ENCODE measurements at places on chromosomes 16 and 17.

DNA sequence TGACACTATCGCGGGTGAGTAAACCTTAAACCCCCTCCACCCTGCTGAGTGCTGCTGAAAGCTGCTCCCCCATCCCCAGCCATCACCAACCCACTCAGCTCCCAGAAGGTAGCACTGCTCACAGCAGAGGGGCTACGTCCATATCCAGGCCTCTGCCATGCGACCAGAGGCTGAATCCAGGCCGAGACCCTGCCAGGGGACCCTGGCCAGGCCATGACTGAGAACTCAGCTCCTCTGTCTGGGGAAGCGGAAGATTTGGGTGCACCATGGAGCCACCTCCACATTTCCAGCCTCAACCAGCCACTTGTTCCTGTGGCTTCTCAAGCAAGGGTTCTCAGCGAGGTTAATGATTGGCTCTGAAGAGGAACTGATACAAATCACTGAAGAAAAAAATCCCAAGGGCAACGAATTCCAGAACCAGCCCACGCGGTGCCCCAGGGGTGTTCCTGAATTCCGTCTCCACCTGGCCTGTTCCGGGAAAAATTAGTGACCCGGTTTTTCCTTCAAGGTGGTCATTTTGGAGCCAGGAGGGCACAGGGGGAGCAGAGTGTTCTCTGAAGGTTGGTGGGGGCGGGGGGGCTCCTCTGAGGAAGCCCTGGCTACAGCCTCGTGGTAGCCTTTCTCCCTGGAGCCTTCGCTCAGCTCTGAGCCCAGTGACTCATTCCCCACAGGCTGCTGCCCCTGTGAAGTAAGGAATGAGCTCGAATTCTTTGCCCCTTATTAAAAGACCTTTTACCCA lies 9.3 kb upstream of the SLC16A5 start:
- DNase-seq, result no peak

DNA sequence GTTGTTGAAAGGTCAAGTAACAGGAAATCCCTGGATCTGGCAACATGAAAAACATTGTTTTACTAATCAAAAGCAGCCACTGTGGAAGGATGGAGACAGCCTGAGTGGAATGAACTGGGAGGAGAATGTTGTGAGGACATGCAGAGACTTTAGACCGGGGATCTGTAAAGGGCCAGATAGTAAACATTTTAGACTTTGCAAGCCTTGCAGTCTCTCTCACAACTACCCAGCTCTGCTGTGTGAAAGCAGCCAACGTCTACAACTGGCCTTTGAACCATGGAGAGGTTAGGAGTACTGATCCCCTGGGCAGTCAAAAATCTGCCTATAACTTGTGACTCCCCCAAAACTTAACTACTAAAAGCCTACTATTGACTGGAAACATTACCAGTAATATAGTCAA lies 41.5 kb upstream of the TOM1L1 start:
- DNase-seq, result no peak

DNA sequence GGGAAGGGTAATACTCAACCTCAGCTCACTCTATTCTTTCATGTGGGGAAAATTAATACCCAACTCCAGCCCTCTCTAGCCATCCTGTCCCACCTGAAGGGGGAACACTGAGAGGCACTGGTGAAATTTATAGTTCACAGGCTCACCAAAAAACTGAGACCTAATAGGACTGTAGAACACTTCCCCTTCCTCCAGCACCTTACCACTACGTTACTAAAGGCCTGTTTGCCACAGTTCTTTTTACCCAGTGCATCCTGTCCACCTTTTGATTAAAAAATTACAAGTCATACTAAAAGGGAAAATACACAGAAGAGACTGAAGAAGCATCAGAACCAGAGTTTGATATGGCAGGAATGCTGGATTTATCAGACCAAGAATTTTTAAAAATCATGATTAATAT lies 26.0 kb downstream of the DHRS7B start:
- no peak for DNase-seq

- DNase-seq, result peak; percentile 86
These were observed 3.7 kb downstream of the TMC8 start for GRCh38 chr17:78133971-78134898.

- DNase-seq, result peak; percentile 18
These were observed 243.2 kb upstream of the GSE1 start for GRCh38 chr16:85369741-85370528.

GRCh38 chr17:45651145-45651709 lies 132.9 kb upstream of the CRHR1 start:
- no peak for DNase-seq

- DNase-seq, result no peak
These were observed 4.9 kb downstream of the P3H4 start for GRCh38 chr17:41806685-41807445.

- peak; percentile 38 for DNase-seq
These were observed 20.0 kb upstream of the WFIKKN1 start for GRCh38 chr16:610513-611381.

DNA sequence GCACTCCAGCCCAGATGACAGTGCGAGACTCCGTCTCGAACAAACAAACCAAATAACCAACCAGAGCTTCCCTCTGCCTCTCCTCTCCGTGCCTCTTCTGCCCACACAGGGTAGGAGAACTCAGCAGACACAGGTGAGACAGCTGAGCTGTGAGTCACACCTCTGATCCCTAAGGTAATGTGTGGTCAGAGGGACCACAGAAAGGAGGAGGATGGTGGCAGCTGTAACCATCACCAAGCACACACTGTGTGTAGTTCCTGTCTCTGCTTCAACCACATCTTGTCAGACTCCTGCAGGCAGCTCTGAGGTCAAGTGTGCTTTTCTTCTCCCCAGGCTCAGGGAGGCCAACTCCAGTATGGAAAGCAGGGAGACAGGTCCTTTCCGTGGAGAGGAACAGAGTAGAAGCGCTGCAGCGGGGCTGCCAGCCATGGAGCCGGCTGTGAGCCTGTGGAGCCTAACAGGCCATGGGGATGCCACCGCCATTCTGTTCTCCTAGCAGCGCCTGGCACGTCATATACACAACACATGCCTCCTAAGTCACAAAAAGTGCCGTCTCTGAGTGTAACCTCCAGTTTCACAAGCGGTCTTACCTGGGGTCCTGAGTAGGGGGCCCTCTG lies 7.1 kb downstream of the NUDT16L1 start:
- no peak for DNase-seq

DNA sequence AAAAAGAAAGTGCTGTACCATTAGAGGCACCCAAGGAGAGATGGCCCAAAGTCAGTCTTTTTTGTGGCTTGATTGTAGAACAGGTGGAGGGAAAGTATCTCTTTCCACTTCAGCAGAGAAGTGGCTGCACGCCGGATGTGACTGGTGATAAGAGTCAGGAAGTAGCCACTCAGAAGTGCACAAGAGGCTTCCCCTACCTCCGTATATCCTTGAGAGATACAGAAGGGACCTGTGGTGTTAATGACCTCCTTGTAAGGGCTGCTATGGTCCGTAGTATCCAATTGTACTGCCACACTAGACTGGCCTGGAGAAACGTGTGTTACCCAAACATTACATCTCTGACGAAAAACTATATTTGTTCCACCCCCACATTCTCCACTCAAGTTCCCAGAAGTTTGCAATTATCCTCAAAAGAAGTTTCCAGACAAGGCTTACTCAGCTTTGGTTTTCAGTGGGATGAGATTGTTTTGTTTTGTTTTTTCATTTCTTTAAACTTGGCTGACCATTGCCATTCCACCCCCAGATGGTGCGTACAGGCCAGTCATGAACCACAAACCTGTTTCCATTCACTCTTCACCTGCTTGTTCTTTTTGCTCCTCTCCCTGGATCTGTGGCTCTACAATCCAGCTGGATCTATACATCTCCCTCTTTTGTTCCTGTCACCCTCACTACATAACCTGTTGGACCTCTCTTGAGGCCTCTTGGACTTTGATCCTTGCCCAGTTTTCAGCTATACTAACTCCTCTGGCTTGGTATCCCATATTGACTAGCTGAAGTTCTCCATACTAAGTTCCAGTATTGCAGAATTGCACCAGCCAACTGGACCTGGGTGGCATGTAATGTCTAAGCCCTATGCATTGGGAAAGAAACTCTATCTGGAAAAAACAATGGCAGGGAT lies 20.7 kb upstream of the MED13 start:
- DNase-seq, result no peak

DNA sequence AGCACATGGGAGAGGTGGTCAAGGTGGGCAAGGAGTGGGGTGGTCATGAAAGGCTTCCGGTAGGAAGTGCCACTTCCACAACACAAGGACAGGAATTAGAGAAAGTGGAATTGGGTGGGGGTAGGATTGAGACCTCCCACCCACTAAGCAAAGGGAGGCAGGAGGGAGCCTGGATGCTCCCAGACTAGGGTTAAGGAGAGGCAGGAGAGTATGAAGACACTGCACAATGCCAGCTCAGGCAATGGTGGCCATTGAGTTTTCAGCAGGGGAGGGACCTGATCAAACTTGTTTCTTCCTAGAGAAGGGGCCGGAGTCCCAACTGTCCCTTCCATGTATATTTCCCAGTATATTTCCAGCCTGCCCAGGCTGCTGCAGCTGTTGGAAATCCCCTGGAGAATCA lies 3.1 kb upstream of the RAB11FIP4 start:
- DNase-seq, result no peak

GRCh38 chr16:54822492-54822891 lies 108.2 kb upstream of the IRX5 start:
- no peak for DNase-seq

DNA sequence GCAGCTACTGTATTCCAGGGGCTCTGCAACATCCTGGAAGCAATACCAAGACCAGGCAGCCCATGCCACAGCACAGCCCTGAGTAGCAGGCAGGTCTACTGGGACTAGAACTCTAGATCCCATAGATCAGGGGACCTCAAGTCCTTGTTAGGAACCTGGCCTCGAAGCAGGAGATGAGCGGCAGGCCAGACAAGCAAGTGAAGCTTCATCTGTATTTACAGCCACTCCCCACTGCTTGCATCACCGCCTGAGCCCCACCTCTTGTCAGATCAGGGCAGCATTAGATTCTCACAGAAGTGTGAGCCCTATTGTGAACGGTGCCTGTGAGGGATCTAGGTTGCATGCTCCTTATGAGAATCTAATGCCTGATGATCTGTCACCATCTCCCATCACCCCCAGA lies 295.7 kb upstream of the TNRC6C start:
- no peak for DNase-seq

- peak; percentile 59 for DNase-seq
These were observed 49.3 kb upstream of the WSB1 start for GRCh38 chr17:27244491-27245223.

DNA sequence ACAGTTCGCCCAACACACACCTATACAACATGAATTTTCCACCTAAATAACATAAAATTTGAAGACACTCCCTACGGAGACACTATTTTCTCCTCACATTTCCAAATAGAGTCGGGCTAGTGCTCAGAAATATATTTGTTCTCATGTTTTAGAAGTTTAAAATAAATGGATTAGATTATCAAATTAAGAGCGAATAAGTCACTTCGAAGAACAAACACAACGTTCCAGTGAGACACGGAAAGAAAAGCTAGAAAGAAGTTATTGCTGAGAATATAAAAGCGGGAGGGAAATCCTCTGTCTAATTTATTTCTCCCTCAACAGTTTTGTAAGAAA lies 2.0 kb upstream of the HS3ST3B1 start:
- DNase-seq, result no peak

- peak; percentile 19 for DNase-seq
These were observed 22.3 kb upstream of the ZNHIT3 start for GRCh38 chr17:36463916-36464764.

DNA sequence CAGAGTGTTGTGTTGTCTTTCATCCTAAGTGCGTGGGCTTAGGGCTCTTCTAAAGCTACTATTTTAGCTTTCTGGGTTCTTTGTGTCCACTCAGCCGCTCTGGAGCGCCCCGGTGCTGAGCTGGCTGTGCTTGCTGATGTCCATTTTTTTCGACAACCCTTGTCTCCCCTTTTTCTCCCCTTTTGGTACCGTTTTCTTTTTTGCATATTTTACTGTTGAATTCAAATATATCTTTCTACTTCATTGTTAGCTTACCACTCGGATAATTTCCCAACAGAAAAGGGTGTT lies 1.2 kb downstream of the SRRM2 start:
- DNase-seq, result no peak

- no peak for DNase-seq
These were observed 6.9 kb downstream of the IFT20 start for GRCh38 chr17:28328325-28328724.

- DNase-seq, result no peak
These were observed 11.0 kb downstream of the ITGAM start for GRCh38 chr16:31270795-31271194.

- no peak for DNase-seq
These were observed 44.7 kb downstream of the ABCC1 start for GRCh38 chr16:15993946-15994665.

GRCh38 chr16:785563-786535 lies 2.3 kb downstream of the RPUSD1 start:
- DNase-seq, result peak; percentile 68

DNA sequence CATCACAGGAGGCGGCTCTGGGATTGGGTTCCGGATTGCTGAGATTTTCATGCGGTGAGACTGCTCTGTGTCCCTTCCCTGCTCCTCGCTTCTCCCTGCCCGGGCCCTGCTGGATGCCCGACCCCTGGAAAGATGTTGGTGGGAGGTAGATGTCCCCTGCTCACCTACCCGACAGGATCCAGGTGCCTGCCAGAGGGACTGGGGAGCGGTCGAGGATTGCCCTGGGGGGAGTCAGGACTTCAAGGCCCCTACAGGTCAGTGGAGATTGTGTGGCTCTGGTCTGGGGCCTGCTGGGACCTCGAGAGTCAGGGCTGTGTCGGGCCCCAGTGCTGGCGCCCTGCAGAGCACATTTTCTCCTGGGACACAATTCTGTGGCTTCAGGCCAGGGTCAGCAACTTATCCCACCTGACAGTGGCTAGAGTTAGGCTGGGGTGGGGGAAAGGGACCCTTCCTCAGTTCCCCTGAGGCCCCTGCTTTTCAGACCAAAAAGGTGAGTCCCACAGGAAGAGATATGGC lies 3.3 kb downstream of the DECR2 start:
- DNase-seq, result no peak

DNA sequence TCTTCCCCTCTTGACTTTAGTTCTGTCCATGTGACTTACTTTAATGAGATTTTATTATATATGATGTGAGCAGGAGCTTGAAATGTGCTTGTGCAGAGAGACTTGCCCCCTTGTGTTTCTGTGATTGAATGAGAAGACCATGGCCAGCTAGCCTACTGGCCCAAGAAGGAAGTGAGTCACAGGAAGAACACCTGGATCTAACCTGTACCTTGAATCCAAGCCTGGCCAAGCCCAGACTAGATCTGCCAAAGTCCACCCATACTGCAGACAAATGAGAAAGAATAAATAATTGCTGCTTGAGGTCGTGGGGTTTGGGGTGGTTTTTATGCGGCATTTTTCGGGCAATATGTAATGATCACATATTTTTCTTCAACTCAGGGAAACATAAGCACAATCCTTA lies 9.6 kb downstream of the ABCA10 start:
- DNase-seq, result no peak
